T follicular helper cell (primary cell): ENCODE measurements at places on chromosomes 3 and 15.
A peak's percentile ranks its signal among the peaks of the same experiment; 100 is the strongest.

GRCh38 chr3:113626503-113627371 is 69.7 kb downstream of the USF3 start:
- no peak for DNase-seq

DNA sequence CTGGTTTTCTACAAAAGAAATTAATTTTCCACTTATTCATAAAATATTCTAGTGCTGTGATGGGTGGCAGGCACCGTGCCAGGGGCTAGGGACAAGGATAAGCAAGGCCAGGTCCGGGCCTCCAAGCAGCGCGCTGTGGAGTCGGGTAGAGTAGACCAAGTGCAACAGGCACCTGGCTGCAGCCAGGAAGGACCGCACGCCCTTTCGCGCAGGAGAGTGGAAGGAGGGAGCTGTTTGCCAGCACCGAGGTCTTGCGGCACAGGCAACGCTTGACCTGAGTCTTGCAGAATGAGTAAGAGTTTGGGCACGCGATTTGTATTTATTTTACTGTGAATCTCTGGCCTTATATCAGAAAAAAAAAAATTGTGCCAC is at the start of gene CASR:
CASR (plus strand) TSS at position 148 of the 372 bp plus-strand sequence. CDS start 70,522 bp downstream, outside the sequence.
- no peak for DNase-seq

DNA sequence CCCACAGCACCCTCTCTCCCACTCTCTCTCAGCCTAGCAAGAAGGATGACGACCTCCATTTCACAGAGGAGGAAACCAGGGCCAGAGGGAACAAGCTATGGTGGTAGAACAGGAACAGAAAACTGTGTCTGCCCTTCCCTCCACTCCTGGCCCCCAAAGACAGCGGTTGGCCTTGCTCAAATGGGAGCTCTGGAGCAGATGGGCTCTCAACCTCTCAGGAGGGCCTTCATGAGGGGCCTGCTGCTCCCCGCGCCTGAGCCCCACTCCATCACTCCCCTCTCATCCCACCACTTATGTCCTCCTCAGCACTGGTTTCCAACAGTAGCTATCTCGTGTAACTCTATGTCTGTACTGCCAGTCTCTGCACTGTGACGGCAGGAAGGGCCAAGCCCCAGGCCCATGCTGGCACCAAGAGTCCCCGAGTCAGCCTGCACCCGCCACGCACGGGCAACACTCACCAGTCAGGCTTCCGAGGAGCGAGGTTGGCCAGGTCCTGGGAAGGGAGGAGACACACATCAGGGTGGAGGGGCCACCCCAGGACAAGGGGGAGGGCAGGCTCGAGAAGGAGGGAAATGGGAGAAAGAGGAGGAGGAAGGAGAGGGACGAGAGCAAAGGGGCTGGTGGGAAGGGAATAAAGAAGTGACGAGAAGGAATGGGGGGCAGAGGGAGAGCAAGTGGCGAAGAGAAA is 45.5 kb downstream of the PTH1R start:
- DNase-seq, result no peak

DNA sequence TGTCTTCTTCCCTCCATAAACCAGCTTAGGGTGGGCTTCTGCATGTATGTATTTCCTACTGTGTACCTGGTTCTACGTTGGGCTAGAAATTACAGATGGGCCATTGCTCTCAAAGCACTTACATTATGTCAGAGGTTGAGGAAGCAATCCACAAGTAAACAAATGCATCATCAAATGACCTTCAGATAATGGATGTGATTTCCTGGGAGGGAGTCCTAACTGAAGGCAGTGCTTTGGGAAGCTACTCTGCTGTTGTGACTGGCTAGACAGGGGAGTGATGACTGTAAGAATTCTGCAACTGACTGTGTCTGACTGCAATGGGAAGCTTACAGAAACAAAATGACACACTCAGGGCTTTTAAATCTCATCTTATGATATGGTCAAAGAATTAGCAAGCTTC is 71.0 kb upstream of the PRR23E start:
- DNase-seq, result no peak

DNA sequence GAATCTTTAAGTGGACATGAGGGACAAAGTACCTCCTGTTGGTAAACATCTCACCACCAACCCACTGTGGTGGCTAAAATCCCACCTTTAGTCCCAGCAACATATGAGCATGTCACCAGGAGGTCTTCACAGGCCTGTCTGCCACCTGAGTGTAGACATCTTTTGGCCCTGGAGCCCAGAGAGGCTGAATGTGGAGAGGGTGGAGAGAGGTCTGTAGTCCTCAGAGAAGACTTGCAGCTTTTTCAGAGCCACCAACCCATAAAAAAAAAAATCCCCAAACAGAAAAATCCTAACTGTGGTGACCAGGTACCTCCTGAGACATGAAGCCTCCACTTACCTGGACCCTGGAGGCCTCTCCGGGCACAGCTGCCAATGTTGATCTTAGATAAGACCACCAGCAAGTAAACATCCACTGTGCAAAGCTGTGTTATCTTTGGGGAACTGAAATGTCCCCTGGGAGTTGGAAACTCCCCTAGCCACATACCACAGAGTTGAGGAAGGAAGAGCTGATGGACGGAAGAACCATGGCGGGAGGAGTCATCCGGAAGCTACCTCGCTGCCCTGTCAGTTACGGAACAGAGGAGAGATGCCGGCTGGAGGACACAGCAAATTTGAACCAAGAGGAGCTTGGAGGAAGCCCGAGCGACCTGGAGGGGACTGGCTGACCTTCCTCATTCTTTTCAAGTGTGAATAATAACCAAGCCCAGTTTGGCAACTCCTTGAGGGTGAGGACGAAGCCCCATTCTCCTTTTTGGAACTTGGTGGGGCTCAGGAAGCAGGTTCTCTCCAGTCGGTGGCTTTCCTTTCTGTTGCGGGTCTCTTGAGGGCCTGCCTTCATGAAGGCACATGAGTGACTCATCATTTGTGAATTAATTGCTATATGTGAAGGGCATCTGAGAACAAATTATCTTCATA is at the start of gene GHRL:
GHRL (minus strand) TSS at position 443 of the 915 bp plus-strand sequence. CDS start 2,767 bp downstream, outside the sequence.
- no peak for DNase-seq

- DNase-seq, result no peak
Measured at GRCh38 chr3:186170516-186170915, 61.6 kb upstream of the ETV5 start.

DNA sequence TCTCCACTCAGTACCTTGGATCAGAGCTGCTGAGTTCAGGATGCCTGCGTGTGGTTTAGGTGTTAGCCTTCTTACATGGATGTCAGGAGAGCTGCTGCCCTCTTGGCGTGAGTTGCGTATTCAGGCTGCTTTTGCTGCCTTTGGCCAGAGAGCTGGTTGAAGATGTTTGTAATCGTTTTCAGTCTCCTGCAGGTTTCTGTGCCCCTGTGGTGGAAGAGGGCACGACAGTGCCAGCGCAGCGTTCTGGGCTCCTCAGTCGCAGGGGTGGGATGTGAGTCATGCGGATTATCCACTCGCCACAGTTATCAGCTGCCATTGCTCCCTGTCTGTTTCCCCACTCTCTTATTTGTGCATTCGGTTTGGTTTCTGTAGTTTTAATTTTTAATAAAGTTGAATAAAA is 7.0 kb upstream of the PODXL2 start:
- no peak for DNase-seq

- DNase-seq, result no peak
Measured at GRCh38 chr3:53820084-53820483, 26.1 kb downstream of the CHDH start.

- DNase-seq, result no peak
Measured at GRCh38 chr3:30539206-30539605, 67.2 kb upstream of the TGFBR2 start.

- no peak for DNase-seq
Measured at GRCh38 chr3:123159926-123160635, 41.7 kb upstream of the SEC22A start.

DNA sequence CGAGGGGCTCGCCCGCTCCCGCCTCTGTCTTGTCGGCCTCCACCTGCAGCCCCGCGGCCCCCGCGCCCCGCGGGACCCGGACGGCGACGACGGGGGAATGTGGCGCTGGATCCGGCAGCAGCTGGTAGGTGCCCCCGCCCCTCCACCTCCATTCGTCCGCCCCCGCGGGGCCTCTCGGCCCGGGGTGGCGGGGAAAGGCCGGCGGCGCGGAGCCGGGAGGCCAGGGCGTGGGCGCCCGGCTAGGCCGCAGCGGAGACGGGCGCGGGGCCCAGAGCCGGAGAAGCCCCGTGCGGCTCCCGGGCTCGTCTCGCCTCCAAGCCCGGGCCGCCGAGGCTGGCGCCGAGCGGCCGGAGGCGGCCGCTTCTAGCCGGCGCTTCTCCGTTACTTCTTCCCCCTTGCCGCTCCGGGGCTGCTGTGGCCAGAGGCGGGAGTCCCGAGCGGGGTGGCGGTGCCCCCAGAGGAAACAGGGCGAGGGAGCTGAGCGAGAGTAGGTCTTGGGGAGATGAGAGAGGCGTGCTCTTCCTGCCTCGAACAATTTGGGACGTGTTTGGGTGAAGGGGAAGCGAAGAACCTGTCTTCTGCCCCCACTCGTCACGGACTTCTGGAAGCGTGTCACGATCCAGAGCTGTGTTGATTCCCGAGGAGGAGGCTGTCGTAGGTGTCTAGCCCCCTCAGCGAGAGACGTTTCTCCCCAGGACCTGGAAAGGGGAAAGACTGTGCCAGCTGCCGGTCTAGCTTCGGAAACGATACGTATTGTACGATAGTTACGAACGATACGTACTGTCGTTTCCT is 555 bp downstream of the ATP11B start:
- DNase-seq, result peak; percentile 21

GRCh38 chr3:15636028-15636709 is 34.6 kb downstream of the BTD start:
- no peak for DNase-seq

GRCh38 chr3:98598492-98598891 is 5.1 kb upstream of the CPOX start:
- no peak for DNase-seq

DNA sequence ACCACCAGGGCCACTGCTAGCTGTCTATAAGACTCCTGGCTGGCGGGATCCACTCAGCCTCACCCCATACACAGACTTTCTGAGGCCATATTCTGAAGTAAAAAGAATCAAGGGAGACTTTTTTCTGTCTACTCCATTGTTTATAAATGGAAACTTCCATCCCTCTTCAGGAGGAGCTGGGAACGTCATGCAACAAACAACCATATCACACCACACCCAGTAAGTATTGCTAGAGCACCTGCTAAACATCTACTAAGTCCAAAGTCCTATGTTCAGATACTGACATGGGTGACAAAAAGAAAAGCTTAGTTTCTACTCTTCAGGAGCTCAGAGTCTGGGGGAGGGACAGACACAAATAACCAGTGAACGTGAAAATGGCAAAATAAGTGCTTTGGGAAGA is 324.8 kb upstream of the ONECUT1 start:
- DNase-seq, result no peak

GRCh38 chr3:7400360-7400759 is 539.4 kb downstream of the GRM7 start:
- no peak for DNase-seq

- no peak for DNase-seq
Measured at GRCh38 chr3:73451301-73451944, 173.3 kb downstream of the PDZRN3 start.

DNA sequence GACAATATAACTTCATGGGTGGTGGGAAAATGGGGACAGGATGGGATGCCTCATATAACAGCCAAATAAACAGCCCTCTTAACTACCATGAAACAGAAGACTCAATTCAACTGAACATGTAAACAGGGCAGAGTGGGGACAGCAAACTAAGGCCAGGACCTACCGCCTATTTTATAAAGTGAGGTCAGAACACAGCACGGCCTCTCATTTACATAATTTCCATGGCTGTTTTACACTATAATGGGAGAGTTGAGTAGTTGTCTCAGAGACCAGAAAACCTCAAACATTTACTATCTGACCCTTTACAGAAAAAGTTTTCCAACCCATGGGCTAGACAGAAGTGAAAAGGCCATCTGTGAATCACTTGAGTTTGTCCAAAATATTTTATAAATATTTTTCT is 56.7 kb upstream of the SNRPA1 start:
- DNase-seq, result no peak

GRCh38 chr3:58004973-58005372 is 3.2 kb upstream of the FLNB start:
- no peak for DNase-seq

- DNase-seq, result no peak
Measured at GRCh38 chr15:76863123-76863522, 42.0 kb downstream of the SCAPER start.

DNA sequence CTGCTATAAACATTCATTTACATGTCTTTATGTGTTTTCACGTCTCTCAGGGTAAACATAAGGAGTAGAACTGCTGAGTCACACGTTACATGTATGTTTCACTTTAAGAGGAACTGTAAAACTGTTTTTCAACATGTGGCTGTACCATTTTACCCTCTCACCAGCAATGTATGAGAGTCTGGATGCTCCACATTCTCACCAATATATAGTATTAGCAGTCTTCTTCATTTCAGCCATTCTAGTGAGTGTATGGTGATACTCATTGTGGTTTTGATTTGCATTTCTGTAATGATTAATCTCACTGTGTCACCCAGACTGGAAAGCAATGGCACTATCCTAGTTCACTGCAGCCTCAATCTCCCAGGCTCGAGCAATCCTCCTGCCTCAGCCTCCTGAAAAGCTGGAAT is 37.1 kb downstream of the PHC3 start:
- DNase-seq, result no peak

DNA sequence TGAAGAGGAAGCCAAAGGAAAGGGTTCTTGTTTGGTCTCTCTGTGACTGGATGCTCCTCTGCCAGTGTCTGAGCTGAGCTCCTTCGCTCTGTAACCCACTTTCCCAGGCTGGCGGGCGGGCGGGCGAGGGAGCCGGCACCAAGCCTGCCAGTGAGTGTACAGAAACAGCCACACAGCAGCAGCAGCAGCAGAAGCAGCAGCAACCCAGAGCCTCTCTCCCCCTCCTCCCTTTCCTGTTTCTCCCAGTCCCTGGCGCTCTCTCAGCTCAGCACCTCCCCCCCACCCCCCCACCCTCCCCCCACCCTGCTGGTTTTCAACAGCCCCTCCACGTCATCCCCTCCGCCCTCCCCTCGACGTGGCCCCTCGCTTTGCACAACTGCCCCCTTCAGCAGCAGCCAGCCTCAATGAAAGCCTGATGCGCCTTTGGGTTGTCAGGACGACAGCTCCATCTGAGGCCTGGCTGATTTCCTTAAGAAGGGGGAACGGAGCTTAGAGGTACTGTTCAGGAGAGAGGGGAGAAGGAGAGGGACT is at the start of gene LSAMP:
LSAMP (minus strand) TSS at position 177 of the 531 bp plus-strand sequence.
- no peak for DNase-seq

DNA sequence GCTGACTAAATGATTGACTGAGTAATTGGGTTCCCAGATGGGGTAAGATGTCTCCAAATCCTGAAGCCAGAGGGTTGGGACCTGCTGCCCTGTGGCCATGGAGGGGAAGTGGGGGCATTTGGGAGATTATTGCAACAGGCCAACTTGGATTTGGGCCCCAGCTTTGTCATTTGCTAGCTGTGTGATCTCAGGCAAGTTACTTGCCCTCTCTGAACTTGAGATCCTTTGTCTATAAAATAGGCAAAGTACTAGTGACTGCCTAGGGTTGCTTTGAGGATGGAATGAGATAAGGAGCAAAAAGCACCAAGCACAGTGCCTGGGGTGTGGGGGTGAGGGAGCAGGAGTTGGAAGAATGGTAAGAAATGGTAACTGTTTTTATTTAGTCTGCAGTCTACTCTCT is 4.4 kb upstream of the INSYN1 start:
- no peak for DNase-seq

DNA sequence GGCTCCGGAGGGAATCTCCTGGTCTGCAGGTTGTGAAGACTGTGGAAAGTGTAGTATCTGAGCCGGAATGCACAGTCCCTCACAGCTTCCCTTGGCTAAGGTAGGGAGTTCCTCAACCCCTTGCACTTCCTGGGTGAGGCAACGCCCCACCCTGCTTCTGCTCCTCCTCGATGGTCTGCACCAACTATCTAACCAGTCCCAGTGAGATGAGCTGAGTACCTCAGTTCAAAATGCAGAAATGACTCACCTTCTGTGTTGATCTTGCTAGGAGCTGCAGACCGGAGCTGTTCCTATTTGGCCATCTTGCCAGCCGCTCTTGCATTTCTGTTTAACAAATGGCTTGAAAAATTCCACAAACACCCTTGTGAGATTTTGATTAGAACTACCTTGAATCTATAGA is 156.1 kb downstream of the STXBP5L start:
- DNase-seq, result no peak
